Endothelial cell of umbilical vein (primary cell): ENCODE measurements at places on chromosomes 2 and 18. TPM values are rescaled to one million over a fixed set of nuclear protein-coding genes. Genes with fewer than 3 reads are reported as not detected.
A peak's percentile ranks its signal among the peaks of the same experiment; 100 is the strongest.

GRCh38 chr18:30658306-30658705 lies 384.2 kb downstream of the DSC3 start:
- H3K4me3 ChIP-seq, result no peak overlapping the region
- H3K27me3 ChIP-seq, result no peaks in the 10 kb centered on the region
- no peak for DNase-seq
- H3K4me1 ChIP-seq, result no peaks in the 10 kb centered on the region

Gene AQP12A
- not detected in 2 replicates for total RNA-seq

DNA sequence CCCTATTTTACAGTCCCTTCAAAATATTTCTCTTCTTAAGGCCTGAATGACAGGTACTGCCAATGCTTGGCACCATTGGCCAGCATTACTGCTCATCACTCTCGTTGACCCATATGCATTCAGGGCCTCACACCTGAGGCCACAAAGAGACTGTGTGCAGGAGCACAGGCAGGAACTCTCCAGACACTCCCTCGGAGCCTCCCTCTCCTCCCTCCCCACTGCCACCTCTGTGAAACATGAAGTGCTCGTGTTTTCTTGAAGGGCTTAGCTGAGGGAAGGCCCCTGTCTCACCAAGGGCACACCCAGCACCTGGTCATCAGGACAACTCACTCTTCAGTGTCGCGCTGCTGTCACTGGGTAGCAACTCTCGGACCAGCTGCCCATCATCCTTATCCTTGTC lies 85.3 kb downstream of the LOXHD1 start:
- no peak overlapping the region for H3K4me3 ChIP-seq
- H3K4me1 ChIP-seq, result no peaks in the 10 kb centered on the region
- no peaks in the 10 kb centered on the region for H3K27me3 ChIP-seq
- H3K27ac ChIP-seq, result no peak overlapping the region
- H3K36me3 ChIP-seq, result no peaks in the 10 kb centered on the region
- DNase-seq, result no peak

Gene POU3F3
- not detected in 2 replicates for total RNA-seq

GRCh38 chr18:32049393-32050171 lies 31.0 kb downstream of the RNF125 start:
- H3K4me1 ChIP-seq, result peaks cover 4% of the 10 kb centered on the region
- H3K36me3 ChIP-seq, result no peaks in the 10 kb centered on the region
- H3K4me3 ChIP-seq, result no peak overlapping the region
- no peak overlapping the region for H3K27ac ChIP-seq
- no peak for DNase-seq
- no peaks in the 10 kb centered on the region for H3K27me3 ChIP-seq

GRCh38 chr2:85607268-85608215 lies 4.3 kb downstream of the C2orf68 start:
- H3K4me3 ChIP-seq, result no peak overlapping the region
- H3K27me3 ChIP-seq, result no peaks in the 10 kb centered on the region
- DNase-seq, result peak; percentile 39
- H3K4me1 ChIP-seq, result peaks cover 31% of the 10 kb centered on the region
- H3K36me3 ChIP-seq, result peaks cover 7% of the 10 kb centered on the region

DNA sequence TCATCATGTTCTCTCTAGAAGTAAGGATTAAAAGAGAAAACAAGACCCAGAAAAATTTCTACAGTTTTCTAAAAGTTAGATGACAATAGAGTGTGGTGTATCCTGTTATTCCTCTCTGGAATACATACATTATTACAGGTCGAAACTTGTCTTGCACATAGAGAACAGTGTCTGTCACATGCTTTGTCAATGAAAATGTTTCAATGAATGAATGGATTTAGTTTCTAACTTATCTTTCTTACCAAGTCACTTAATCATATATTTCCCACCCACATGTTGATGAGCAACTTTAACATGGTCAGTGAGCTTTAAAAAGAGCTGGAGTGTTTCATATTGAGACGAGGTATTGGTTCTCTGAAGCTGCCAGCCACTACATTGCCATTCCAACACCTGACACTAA lies 4.3 kb downstream of the DSG4 start:
- H3K4me3 ChIP-seq, result no peak overlapping the region
- H3K36me3 ChIP-seq, result no peaks in the 10 kb centered on the region
- H3K4me1 ChIP-seq, result no peaks in the 10 kb centered on the region
- no peak for DNase-seq
- no peak overlapping the region for H3K27ac ChIP-seq

DNA sequence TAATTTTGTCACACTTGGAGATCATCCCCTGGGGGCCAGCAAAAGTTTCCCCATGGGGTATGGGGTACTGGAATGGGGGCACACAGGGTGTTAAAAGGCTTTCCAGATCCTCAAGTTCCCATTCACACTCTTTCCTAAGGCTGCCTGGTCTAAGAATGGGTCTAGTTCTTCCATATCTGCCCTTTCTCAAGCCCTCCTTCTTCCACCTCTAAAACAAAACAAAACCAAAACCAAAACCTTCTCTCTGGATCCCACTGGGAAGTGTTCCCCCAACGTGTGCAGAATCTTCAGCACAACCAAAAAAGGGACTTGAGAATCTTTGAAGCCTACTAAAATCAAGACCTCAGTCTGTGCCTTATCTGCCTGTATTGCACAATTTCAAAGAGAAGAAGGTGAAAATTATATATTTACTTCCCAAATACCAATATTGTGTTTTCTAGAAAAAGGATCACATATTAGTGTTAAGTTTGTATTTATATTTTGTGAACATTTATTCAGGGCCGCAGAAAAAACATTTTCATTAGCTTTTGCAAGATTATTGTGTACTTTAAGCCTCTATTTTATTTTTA lies 207.2 kb upstream of the TCF4 start:
- no peaks in the 10 kb centered on the region for H3K27me3 ChIP-seq
- no peak overlapping the region for H3K27ac ChIP-seq
- no peak overlapping the region for H3K4me3 ChIP-seq
- no peak for DNase-seq
- H3K36me3 ChIP-seq, result no peaks in the 10 kb centered on the region

GRCh38 chr18:30491815-30492551 lies 550.6 kb downstream of the DSC3 start:
- no peaks in the 10 kb centered on the region for H3K4me1 ChIP-seq
- no peaks in the 10 kb centered on the region for H3K36me3 ChIP-seq
- no peak overlapping the region for H3K27ac ChIP-seq
- no peak for DNase-seq
- no peak overlapping the region for H3K4me3 ChIP-seq

Gene CDH2
- 59.5 and 84.2 TPM in 2 replicates for total RNA-seq

Gene DSG4
- not detected in 2 replicates for total RNA-seq

Gene RBFA
- total RNA-seq, result 30.5 and 34.8 TPM in 2 replicates

- no peaks in the 10 kb centered on the region for H3K36me3 ChIP-seq
- no peak for DNase-seq
- H3K27ac ChIP-seq, result no peak overlapping the region
- peaks cover 9% of the 10 kb centered on the region for H3K27me3 ChIP-seq
Measured at GRCh38 chr18:25423267-25423666, 71.3 kb upstream of the ZNF521 start.

DNA sequence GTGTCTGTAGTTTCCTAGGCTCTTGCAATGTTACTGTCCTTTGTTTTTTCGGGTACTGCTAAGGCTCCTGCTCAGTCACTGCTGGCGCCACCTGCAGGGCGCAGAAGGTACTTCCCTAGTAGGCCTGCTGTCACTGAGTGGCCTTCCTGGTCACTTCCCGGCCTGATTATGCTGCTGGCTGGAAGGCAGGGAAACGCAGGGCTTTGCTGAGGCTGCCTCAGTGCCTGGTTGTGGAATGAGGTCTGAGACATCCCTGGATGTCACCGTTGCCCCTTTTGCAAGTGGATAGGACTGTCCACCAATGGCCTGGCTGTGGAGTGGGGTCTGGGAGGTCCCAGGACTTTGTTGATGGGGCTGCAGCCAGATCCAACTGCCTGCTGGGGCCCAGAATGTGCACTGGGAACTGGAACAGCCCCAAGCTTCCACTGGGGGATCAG lies 13.1 kb downstream of the DAW1 start:
- H3K4me3 ChIP-seq, result no peak overlapping the region
- no peaks in the 10 kb centered on the region for H3K27me3 ChIP-seq
- H3K4me1 ChIP-seq, result peaks cover 4% of the 10 kb centered on the region
- H3K36me3 ChIP-seq, result no peaks in the 10 kb centered on the region
- peak; percentile 77 for DNase-seq
- no peak overlapping the region for H3K27ac ChIP-seq

DNA sequence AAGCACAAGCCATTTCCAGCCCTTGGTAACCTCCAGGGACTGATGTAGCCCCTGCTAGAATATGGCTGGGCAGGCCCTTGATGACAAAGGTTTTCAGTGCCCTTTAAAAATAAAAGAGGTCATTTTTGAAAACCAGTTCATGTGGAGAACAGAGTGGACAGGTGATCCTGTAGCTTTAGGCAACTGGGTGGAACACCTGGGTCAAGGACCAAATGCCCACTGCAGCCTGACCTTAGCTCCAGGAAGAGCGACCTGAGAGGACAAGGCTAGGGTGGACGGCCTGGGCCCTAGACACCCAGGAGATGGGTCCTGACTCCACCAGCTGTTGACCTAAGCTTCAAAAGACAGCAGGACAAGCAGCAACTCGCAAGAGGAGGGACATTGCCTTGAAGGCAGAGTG lies 116.6 kb downstream of the LIPG start:
- H3K4me3 ChIP-seq, result no peak overlapping the region
- H3K4me1 ChIP-seq, result peaks cover 27% of the 10 kb centered on the region
- no peak for DNase-seq
- H3K36me3 ChIP-seq, result no peaks in the 10 kb centered on the region

DNA sequence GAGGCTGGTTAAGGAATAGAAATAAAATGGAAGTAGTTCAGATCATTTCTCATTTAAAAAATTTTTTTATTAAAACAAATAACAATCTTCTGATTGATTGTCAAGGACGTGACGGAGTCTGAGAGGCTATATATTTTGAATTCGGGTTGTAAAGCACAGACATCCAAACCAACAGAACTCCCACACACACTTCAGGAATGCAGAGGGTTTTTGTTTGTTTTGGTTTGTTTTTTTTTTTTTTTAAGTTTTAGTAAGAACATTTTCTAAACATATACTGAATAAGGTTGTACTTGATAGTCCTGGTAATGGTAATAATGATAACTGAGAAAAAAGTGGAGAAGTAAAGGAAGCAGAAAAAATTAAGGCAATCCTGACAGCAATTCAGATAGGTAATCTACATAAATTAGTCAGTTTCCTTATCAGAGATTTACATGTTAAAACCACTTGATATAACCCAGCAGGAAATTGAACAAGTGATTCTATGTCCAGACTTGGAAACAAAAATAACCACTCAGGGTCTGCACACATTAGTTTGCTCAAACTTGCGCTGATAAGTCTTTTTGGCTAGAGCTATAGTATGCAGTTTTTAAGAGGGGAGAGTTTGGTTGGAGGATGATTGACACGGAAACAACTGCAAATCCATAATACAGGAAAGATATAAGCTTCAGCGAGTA lies 51.5 kb upstream of the CTAGE1 start:
- no peak overlapping the region for H3K4me3 ChIP-seq
- H3K4me1 ChIP-seq, result peaks cover 63% of the 10 kb centered on the region
- no peaks in the 10 kb centered on the region for H3K27me3 ChIP-seq
- H3K27ac ChIP-seq, result peak overlapping the region; percentile 97
- DNase-seq, result peak; percentile 69

- no peak overlapping the region for H3K27ac ChIP-seq
- H3K4me1 ChIP-seq, result no peaks in the 10 kb centered on the region
Measured at GRCh38 chr2:105112345-105112744, 74.5 kb downstream of the MRPS9 start.
